ENCODE measurements at places on chromosomes 5 and 9.

- H3K4me1 ChIP-seq = peaks cover 21% of the 10 kb centered on the region
- no peak overlapping the region for H3K4me3 ChIP-seq
- H3K27me3 ChIP-seq = no peaks in the 10 kb centered on the region
- DNase-seq = no peak
- peaks cover 56% of the 10 kb centered on the region for H3K36me3 ChIP-seq
Observed at GRCh38 chr9:127447416-127448111, 3.6 kb downstream of the RPL12 start.

DNA sequence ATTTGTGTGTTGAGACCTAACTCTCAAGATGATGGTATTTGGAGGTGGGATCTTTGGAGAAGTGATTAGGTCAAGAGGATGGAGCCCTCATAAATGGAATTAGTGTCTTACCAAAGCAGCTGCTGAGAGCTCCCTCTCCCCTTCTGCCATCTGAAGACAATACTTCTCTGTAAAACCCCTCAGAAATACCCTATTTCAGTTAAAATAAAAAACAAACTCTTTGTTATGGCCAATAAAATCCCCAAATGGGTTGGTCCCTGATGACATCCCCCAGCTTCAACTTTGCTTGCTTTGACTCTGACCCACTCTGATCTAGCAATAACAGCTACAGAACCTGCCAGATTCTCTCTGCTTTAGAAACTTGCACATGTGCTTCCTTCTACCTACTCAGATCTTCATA is 100.9 kb downstream of the SNCAIP start:
- no peak overlapping the region for H3K27ac ChIP-seq
- no peaks in the 10 kb centered on the region for H3K36me3 ChIP-seq
- no peak overlapping the region for H3K4me3 ChIP-seq
- no peak for DNase-seq

GRCh38 chr5:40221796-40222195 is 457.9 kb upstream of the PTGER4 start:
- H3K27ac ChIP-seq = no peak overlapping the region
- H3K4me3 ChIP-seq = no peak overlapping the region
- peaks cover 6% of the 10 kb centered on the region for H3K4me1 ChIP-seq
- no peak for DNase-seq

- no peak overlapping the region for H3K4me3 ChIP-seq
- DNase-seq = no peak
- peaks cover 8% of the 10 kb centered on the region for H3K4me1 ChIP-seq
Observed at GRCh38 chr9:3243683-3244082, 282.1 kb downstream of the RFX3 start.

- no peak overlapping the region for H3K27ac ChIP-seq
- DNase-seq = no peak
- H3K27me3 ChIP-seq = no peaks in the 10 kb centered on the region
- H3K36me3 ChIP-seq = no peaks in the 10 kb centered on the region
- no peaks in the 10 kb centered on the region for H3K4me1 ChIP-seq
- H3K4me3 ChIP-seq = no peak overlapping the region
Observed at GRCh38 chr5:151642472-151643140, 44.1 kb downstream of the SPARC start.

DNA sequence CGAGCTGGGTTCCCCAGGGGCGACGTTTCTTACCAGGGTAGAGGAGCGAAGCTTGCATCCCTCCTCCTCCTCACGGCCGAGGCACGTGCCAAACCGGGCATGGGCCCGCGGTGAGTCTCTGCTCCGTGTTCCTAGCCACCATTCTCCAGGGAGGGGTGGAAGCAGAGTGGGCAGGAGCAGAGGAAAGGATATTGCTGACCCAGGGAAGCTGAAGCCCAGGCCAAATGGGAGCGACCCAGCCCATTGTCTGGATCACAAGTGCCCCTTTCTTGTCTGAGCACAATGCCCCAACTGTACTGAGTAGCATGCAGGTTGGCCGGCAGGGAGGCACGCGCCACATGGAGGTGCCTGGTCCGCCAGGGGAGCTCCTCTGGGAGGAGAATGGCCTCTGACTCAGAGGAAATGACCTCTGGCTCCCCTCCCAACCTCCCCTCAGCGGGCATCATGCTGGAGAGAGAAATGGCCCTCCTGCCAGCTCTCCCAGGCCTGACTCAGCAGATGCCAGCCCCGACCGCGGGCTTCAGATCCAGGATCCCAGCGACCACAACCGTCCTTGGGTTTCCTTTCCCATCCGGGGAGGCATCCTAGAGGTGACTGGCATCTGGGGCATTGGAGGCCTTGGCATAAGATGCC is 1.1 kb downstream of the PRR7 start:
- no peaks in the 10 kb centered on the region for H3K27me3 ChIP-seq
- H3K27ac ChIP-seq = no peak overlapping the region
- H3K36me3 ChIP-seq = no peaks in the 10 kb centered on the region
- DNase-seq = peak; percentile 29
- H3K4me3 ChIP-seq = peak overlapping the region; percentile 58

- H3K27me3 ChIP-seq = no peaks in the 10 kb centered on the region
- no peaks in the 10 kb centered on the region for H3K4me1 ChIP-seq
- DNase-seq = no peak
- no peaks in the 10 kb centered on the region for H3K36me3 ChIP-seq
- H3K4me3 ChIP-seq = no peak overlapping the region
Observed at GRCh38 chr5:89255845-89256463, 373.0 kb upstream of the MEF2C start.

- H3K4me1 ChIP-seq = peaks cover 16% of the 10 kb centered on the region
- H3K4me3 ChIP-seq = no peak overlapping the region
- peak; percentile 60 for DNase-seq
- no peaks in the 10 kb centered on the region for H3K27me3 ChIP-seq
- no peaks in the 10 kb centered on the region for H3K36me3 ChIP-seq
Observed at GRCh38 chr5:118529361-118530144, 458.8 kb downstream of the DTWD2 start.

DNA sequence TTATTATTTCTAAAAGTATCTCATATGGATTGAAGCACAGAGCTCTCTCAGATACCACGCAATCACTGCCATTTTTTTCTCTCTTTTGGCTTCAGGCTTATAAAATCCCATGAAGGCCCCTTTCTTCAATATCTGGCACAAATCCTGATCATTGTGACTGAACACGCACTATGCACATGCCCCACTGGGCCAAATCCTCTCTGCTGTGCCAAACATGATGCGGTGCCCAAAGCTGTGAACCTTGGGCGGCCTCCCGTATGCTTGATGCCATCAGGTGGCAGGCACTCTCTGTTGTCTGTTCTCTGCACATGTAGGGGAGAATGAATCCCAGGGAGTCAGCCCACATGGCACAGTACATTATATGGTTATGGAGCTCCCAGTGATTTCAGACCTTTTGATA is 375.0 kb upstream of the RGMB start:
- no peaks in the 10 kb centered on the region for H3K27me3 ChIP-seq
- H3K27ac ChIP-seq = no peak overlapping the region
- no peak overlapping the region for H3K4me3 ChIP-seq
- no peak for DNase-seq
- no peaks in the 10 kb centered on the region for H3K36me3 ChIP-seq

DNA sequence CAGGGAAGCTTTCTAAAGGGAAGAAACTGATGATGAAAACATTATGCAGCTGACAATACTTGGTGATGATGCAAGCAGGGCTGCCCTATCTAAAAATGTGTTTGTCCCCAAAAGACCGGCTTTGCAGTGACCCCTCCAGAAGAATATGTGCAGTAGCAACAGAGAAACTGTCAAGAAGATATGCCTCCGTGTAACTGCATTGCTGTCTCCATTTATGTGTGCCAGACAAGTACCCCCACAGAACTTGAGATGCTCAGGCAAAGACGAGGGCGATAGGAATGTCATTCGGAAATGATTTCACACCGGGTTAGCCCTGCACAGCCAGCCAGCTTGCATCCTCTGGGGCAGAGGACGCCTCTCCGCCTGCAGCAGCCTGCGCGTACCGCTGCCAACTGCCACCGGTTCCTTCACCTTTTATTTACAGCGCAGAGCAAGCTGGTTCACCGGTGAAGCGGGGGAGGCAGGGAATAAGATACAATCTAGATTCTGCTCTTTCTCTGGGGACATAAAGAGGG is 2.0 kb downstream of the GABBR2 start:
- peak overlapping the region; percentile 22 for H3K4me3 ChIP-seq
- no peaks in the 10 kb centered on the region for H3K36me3 ChIP-seq
- H3K27me3 ChIP-seq = peaks cover 78% of the 10 kb centered on the region
- no peak for DNase-seq
- no peak overlapping the region for H3K27ac ChIP-seq

- H3K4me3 ChIP-seq = no peak overlapping the region
- peaks cover 14% of the 10 kb centered on the region for H3K36me3 ChIP-seq
- H3K27ac ChIP-seq = no peak overlapping the region
- H3K27me3 ChIP-seq = no peaks in the 10 kb centered on the region
- no peaks in the 10 kb centered on the region for H3K4me1 ChIP-seq
Observed at GRCh38 chr5:173155912-173156311, 11.6 kb downstream of the BNIP1 start.

GRCh38 chr5:173718469-173718868 is 102.0 kb upstream of the BOD1 start:
- no peak overlapping the region for H3K27ac ChIP-seq
- no peaks in the 10 kb centered on the region for H3K36me3 ChIP-seq
- no peaks in the 10 kb centered on the region for H3K27me3 ChIP-seq
- no peak for DNase-seq
- H3K4me3 ChIP-seq = no peak overlapping the region

- H3K36me3 ChIP-seq = no peaks in the 10 kb centered on the region
- DNase-seq = no peak
- H3K4me1 ChIP-seq = no peaks in the 10 kb centered on the region
- no peak overlapping the region for H3K4me3 ChIP-seq
- H3K27me3 ChIP-seq = peaks cover 59% of the 10 kb centered on the region
Observed at GRCh38 chr5:135085133-135085935, 51.3 kb upstream of the PITX1 start.

DNA sequence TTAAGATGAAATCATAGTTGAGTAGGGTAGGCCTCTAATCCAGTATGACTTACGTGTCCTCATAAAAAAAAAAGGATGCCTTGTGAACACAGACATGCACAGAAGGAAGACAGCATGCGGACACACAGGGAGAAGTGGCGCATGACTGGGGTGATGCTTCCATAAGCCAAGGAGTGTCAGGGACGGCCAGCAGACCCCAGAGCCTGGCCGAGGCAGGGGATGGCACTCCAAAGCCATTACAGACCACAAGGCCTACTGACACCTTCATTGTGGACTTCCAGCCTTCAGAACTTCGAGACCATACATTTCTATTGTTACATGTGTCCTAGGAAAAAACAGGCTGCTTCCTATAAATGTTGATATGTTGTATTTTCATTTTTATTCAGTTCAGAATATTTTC is 19.9 kb downstream of the EHMT1 start:
- no peak for DNase-seq
- no peaks in the 10 kb centered on the region for H3K27me3 ChIP-seq
- H3K4me3 ChIP-seq = no peak overlapping the region
- H3K36me3 ChIP-seq = no peaks in the 10 kb centered on the region

DNA sequence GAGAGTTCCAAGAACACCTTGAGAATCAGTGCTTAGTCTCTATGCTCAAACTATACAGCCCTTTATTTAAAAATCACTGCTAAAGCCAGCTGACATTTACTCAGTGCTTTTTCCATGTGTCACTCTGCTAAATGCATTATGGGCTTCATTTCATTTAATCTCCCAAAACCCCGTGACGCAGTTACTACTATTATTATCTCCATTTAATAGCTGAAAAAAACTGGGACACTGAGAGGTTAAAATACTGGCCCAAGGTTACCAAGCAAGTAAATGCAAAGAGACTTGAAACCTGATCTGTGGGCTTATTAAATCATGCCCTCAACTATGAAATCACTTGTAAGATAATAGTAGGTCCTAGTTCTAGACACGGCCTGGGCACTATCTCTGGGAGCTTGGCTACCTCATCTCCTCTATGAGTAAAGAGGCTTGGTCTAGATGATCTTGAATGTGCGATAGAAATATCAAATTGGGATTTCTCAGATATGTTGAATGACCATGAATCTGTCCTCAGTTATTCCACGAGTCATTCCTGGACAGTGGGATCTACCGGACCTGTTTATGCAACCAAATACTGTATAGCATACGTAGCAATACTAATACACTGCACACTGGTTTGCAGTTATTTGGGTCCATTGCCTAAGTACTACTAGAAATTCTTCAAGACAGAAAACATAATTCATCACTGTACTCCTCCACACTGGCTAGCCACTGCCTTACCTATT is 32.3 kb downstream of the MARCHF11 start:
- H3K27me3 ChIP-seq = no peaks in the 10 kb centered on the region
- H3K4me3 ChIP-seq = no peak overlapping the region
- H3K36me3 ChIP-seq = no peaks in the 10 kb centered on the region
- H3K27ac ChIP-seq = no peak overlapping the region
- peaks cover 5% of the 10 kb centered on the region for H3K4me1 ChIP-seq

GRCh38 chr9:10168241-10168640 is 444.6 kb downstream of the PTPRD start:
- no peak overlapping the region for H3K27ac ChIP-seq
- no peak overlapping the region for H3K4me3 ChIP-seq
- no peaks in the 10 kb centered on the region for H3K27me3 ChIP-seq
- no peaks in the 10 kb centered on the region for H3K36me3 ChIP-seq
- H3K4me1 ChIP-seq = no peaks in the 10 kb centered on the region

DNA sequence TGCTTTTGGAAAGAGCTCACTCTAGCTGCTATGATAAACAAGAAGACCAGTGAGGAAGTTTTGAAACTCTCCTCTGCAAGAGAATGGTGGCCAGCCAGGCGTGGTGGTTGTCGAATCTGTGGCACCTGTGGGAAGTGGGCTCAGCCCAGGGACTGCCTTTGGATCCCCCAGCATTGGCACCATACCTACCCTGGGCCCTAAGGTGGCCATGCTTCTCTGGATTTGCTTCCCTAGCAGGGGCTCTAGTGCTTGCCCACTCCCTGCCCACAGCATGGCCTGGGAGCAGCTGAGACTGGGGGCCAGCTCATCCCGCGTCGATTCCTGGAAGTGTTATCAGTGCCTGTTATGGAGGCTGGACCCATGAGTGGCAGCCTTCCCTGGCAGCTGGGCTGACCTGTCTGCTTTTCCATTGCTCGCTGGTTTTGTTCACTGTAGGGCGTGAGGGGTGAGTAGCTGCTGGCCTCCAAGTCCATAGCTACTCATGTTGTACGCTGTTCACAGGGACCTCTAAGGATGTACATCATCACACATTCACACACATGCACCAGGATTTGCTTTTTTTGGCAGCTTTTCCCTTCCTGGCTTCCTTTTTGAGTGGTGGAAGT is 2.3 kb downstream of the SLC22A4 start:
- H3K27ac ChIP-seq = no peak overlapping the region
- H3K27me3 ChIP-seq = peaks cover 20% of the 10 kb centered on the region
- peak; percentile 75 for DNase-seq
- no peak overlapping the region for H3K4me3 ChIP-seq
- peaks cover 6% of the 10 kb centered on the region for H3K4me1 ChIP-seq
- H3K36me3 ChIP-seq = no peaks in the 10 kb centered on the region

- H3K27me3 ChIP-seq = no peaks in the 10 kb centered on the region
- H3K27ac ChIP-seq = no peak overlapping the region
- DNase-seq = no peak
- no peaks in the 10 kb centered on the region for H3K36me3 ChIP-seq
- H3K4me3 ChIP-seq = no peak overlapping the region
- no peaks in the 10 kb centered on the region for H3K4me1 ChIP-seq
Observed at GRCh38 chr5:125310749-125311148, 564.3 kb upstream of the ZNF608 start.

DNA sequence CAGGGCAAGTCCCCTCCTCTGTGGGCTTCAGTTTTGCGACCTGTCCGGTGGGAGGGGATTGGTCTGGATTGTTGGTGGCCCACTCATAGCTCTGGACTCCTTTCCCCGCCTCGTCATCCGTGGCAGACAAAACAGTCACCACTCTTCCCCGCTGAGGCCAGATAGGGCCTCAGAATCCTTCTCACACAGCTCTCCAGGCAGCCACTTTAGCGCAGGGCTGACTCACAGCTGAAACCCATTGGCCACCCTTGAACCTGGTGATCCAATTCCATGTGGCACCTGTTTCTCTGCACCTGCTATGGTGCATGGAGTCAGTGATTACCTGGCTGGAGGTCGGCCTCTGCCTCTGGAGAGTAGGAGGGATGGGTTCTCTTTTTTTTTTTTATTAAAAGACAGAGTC is 15.8 kb upstream of the CACFD1 start:
- no peak for DNase-seq
- no peaks in the 10 kb centered on the region for H3K36me3 ChIP-seq
- H3K4me3 ChIP-seq = no peak overlapping the region
- H3K27ac ChIP-seq = peak overlapping the region; percentile 6

All from cardiac muscle cell (in vitro differentiated cells and primary cell).